ENCODE measurements at places on chromosomes 1 and 21.

- no peak for DNase-seq
Measured at GRCh38 chr1:3330771-3331245, 123.7 kb upstream of the ARHGEF16 start.

GRCh38 chr21:38439426-38439825 lies 58.9 kb downstream of the ERG start:
- DNase-seq, result no peak

GRCh38 chr1:197768014-197768805 lies 7.1 kb downstream of the DENND1B start:
- no peak for DNase-seq

GRCh38 chr1:73998348-73998959 lies 199.5 kb downstream of the LRRIQ3 start:
- DNase-seq, result no peak

DNA sequence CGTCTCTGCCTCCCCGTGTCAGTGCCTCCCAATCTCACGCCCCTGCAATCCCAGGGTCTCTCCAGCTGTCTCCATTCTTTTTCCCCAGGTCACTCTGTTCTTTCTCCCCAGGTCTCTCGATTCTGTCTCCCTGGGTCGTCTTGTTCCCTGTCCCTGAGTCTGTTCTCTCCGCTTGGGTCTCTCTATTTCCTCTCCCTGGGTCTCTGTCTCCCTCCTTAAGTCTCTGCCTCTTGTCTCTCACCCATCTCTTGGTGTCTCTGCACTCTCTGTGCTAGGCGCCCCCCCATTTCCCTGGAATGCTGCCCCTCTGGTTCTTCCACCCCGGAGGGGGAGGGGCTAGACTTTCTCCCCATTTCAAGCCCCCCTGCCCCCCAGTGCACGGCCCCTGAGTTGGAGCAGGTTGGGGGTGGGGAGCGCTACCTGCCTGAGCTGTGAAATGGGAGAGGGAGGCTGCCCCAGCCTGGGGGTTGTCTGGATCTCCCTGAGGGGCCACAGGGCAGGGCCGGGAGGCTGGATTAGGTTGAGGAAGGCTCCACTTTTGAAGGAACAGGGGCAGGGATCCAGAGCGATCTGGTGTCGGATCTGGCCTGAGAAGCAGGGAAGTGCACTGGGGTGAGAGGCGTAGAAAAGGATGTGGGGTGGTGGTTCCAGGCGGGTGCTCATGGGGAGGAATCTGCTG lies 1.4 kb downstream of the PTPRF start:
- no peak for DNase-seq

GRCh38 chr1:54833121-54833520 lies 32.0 kb upstream of the TTC22 start:
- DNase-seq, result no peak

- DNase-seq, result no peak
Measured at GRCh38 chr21:33651965-33652680, 9.8 kb downstream of the ITSN1 start.

DNA sequence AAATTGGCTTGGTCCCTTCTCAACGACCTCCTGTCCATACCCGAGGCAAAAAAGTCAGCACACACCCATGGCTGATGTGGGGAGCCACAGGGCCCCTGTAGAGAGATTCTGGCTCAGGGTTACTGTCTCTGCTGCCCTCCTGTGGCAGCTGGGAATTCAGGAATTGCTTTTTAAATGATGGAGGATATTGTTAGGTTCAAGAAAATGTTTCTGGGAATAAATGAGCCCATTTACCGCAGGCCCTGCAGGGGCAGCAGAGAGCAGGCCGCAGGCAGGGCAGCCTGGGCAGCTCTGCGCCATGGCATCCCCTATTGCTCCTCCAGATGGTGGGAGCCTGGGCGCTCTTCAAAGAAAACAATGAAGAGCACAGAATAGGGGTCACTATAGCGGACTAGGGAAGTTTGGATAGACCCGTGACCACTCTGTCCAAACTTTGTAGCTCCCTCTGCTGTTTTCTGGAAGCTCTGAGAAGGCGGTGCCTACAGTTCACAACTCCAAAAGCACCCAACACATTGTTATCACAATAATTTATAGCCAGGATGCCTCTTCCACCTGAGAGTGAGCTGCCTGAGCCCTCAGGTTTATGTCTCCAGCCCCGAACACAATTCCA lies 201.1 kb downstream of the BACH1 start:
- DNase-seq, result no peak

GRCh38 chr1:42340901-42341300 lies 5.9 kb upstream of the FOXJ3 start:
- DNase-seq, result no peak

GRCh38 chr1:218694636-218695035 lies 349.5 kb downstream of the TGFB2 start:
- DNase-seq, result no peak

GRCh38 chr21:45874716-45875415 lies 106.7 kb upstream of the COL6A1 start:
- peak; percentile 51 for DNase-seq

DNA sequence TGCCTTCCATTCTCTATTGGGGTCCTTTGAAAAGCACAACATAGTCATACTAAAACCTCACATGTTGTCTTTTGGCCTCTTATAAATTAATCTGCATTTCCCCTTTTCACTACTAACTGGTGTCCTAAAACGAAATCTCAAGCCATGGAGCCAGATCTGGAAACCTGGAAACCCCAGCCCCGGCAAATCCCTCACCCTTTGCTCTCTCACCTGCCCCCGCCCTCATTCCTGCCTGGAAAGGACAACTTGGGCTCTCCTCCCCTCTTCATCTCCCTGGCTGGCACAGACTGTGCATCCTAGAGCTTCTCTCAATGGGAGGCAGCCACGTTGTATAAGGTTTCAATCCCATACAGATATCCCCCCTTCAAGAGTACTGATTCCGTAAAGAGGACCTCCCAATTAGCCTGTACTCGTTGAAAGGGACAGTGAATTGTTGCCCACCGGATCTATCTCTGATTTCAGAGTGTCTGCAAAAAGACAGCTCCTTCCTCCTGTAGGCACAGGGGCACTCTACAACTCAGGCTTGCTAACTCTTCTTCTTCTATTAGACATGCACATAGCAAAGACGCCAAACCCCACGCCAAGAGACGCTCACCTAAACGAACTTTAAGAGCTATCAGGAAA lies 1.4 kb downstream of the DUSP10 start:
- DNase-seq, result no peak

GRCh38 chr1:180369061-180369460 lies 133.3 kb downstream of the ACBD6 start:
- DNase-seq, result no peak

- no peak for DNase-seq
Measured at GRCh38 chr1:84956655-84957054, 40.3 kb downstream of the MCOLN2 start.

DNA sequence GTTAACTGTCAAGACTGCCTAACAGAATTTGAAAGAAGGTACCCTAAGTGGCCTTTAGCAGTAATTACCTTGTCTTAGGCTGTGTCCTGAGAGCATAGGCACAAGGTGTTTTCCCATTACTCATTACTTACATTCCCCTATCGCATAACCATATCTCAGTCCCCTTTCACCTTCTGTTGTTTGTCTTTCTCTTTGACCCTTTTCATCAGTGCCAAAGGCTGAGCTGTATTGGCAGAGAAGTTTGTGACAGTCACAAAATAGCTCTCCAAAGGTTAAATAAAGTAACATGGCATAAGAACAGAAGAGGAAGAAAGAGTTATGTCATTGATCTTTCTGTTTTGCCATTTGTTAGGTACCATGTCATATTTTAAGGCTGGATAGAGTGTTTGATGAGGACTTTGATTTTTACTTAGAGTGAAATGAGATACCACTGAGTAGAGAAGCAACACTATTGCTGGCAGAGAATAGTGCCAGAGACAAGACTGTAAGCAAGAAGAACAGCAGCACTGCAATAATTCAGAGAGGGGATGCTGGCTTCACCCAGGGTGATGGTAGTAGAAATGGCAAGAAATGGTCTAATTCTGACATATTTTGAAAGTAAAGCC lies 497.8 kb downstream of the TTLL7 start:
- no peak for DNase-seq

DNA sequence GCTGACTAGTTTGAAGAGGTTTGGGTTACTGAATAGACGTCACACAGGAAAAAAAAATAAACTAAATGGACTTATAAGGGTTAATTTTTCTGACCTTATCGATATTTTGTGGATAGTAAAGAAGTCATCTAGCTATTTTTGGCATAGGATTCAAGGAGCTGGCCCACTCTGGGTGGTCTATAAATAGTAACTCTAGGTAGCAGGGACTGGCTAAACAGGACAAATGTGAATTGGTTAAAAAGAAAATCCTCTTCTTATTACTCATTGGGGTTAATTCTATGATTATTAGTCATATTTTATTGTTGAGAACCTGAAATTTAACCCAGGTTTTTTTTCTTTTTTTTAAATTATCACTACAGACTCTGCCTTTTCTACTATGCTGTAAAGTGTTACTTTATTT lies 61.7 kb downstream of the ATF6 start:
- DNase-seq, result no peak

- DNase-seq, result no peak
Measured at GRCh38 chr1:59041646-59042277, 255.1 kb upstream of the FGGY start.

DNA sequence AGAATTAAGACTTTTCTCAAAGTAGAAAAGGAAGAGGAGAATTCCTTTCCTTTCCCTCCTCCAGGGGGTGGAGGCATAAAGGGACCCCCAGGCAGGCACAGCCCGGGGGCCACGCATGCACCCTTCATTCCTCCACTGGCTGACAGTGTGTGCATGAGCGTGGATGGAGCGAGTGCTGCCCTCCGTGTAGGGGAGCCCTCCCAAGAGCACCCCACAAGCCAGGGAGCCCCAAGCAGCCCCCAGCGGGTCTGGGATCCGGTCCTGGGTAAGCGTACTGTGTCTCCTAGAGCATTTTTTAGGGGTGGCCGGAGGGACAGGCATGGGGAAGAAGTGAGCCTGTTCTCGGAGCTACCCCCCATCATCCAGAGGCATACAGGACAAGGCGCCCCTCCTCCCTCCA lies 120.5 kb downstream of the SIK1 start:
- DNase-seq, result no peak

GRCh38 chr1:53783056-53783455 lies 44.1 kb upstream of the GLIS1 start:
- DNase-seq, result no peak

DNA sequence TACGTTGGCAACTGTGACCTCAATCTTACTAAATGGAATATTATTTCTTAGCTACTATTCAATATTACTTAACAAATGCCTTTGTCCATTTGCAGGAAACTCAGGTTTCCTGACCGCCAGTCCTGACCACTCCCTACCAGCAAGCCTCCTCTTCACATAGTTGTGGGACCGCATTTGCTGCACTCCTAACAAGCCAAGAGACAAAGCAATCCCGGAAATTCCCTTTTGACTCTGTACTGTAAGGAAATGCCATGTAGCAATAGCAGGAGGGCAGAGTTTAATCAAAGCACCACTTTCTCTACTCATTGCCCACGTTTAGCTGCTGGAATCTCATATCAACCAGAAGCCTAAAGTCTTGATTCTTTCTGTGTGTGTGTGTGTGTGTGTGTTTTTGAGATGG lies 28.1 kb upstream of the ACBD6 start:
- DNase-seq, result no peak

DNA sequence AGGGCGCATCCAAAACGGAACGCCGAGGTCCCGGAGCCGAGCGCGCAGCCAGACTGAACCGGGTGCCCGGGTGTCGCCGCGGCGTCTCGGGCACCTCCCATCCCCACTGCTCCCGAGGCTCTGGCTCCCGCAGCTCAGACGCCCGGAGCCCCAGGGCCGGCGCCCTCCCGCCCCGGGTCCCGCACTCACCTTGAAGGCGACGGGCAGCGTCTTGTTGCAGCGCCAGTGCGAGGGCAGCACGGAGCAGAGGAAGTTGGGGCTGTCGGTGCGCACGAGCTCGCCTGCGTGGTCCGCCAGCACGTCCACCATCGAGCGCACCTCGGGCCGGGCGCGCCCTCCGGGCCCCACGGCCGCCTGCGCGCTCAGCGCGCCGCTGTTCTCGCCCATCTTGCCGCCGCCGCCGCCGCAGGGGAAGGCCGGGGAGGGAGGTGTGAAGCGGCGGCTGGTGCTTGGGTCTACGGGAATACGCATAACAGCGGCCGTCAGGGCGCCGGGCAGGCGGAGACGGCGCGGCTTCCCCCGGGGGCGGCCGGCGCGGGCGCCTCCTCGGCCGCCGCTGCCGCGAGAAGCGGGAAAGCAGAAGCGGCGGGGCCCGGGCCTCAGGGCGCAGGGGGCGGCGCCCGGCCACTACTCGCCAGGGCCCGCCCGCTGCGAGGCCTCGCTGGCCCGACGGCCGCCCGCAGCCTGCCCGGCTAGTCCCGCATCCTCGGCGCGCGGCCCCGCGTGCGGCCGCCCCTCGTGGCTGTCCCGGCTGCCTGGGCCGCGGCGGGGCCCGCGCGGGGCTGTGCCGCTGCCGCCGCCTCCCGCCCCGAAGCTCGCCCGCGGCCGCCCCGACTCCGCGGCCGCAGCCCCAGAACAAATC lies 447 bp downstream of the RUNX3 start:
- no peak for DNase-seq

DNA sequence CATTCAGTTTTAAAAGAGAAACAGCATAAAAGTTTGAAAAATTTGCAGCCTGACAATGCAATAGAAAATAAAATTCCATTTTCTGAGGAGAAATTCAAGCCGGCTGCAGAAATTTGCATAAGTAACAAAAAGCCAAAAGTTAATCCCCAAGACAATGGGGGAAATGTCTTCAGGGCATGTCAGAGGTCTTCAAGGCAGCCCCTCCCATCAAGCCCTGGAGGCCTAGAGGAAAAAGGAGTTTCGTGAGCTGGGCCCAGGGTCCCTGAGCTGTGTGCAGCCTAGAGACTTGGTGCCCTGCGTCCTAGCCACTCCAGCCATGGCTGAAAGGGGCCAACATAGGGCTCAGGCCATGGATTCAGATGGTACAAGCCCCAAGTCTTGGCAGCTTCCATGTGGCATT lies 74.6 kb downstream of the PIK3R3 start:
- DNase-seq, result no peak

GRCh38 chr1:12196641-12197482 lies 30.1 kb downstream of the TNFRSF1B start:
- no peak for DNase-seq

GRCh38 chr1:151043163-151043562 lies 4.4 kb upstream of the C1orf56 start:
- no peak for DNase-seq

DNA sequence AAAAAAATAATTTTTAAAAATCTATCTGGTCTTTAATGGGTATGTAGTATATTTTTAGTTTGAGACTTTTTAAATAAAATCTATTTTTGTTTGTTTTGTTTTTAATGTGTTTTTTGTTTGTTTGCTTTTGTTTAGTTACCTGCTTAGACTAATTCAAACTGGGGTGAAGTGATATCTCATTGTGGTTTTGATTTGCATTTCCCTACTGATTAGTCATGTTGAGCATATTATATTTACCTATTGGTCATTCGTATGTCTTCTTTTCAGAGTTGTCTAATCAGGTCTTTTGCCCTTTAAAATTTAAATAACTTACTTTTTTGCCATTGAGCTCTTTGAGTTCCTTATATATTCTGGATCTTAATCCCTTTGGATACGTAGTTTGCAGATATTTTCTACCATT lies 20.3 kb downstream of the CD1B start:
- DNase-seq, result no peak

DNA sequence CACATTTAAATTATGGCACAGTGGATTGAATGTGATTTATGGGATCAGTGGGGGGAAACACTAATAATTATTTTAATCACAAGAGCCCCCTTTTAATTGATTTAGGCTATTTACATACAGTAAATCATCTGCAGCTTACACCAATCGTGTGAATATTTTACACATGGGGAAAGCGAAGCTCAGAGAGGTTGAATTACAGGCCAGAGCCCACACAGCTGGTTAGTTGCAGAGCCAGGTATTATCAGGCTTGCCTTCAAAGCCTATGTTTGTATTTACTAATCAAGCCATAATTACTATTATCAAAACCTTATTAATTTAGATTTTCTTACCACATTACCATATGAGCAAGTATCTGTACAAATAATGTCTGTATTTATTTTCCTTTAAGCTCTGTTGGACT lies 749 bp downstream of the SDCCAG8 start:
- DNase-seq, result no peak
